ENCODE measurements at places on chromosomes 3 and 15.

DNA sequence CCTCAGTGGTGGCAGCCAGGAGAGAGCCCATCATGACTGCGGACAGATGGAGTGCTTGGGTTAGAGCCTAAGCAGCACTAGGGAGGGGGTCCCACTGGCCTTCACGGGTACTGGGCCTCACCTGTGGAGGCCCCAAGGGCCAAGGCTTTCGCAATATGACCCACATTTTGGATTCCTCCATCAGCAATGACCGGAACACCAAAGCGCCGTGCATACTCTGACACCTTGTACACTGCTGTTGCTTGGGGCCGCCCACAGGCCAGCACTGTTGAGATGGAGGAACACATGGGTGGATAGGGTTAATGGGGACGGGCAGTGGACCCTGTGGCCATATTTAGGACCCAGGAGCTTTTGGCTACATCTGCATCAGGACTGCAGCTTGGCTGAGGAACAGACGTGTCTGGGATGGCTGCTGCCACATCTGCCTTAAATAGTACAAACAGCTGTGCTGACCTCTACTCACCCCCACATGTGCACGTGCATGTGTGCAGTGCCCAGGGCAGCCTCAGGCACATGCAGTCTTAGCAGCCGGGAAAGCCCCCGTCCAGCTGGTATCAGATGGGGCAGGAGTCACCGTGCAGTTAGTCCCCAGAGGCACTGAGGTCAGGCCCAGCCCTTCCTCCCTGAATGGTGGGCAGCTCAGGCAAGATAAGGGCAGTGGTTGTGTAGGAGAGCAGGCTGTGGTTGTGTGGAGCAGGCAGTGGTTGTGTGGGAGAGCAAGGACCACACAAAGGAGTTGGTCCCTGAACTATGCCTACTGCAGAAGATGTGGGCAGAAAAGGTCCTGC lies 3.3 kb downstream of the NDUFAF3 start:
- DNase-seq = no peak

- DNase-seq = no peak
Observed at GRCh38 chr3:101141135-101141534, 147.9 kb upstream of the ABI3BP start.

DNA sequence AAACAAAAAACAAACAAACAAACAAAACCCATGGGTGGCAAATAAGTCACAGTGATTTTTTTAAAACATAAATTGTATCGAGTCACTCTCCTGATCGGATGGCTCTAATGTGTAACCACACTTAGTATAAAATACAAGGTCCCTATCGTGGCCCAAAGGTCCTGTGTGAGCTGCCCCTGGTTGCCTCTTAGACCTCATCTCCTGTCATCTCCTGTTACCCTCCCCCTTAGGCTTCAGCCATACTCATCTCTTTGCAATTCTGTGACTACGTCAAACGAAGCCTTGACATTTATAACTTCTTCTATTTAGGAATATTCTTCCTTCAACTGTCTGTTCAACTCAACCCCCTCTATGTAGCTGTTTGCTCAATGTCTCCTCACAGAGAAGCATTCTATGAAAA lies 43.9 kb upstream of the TTBK2 start:
- DNase-seq = no peak

- DNase-seq = no peak
Observed at GRCh38 chr15:87671289-87671688, 585.2 kb downstream of the NTRK3 start.

DNA sequence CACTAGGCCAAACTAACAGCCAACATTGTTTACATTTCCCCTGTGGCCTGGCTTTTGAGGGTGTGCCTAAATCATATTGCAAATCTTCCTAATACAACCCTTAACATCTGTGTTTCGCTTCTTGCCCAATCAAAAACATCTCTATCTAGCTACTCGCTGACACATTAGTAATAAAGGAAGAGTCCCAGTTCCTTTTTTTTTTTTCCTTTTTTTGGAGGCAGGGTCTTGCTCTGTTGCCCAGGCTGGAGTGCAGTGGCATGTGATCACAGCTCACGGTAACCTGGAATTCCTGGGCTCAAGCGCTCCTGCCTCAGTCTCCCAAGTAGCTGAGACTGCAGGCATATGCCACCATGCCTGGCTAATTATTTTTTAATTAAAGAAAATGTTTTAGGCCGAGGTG lies 2.1 kb upstream of the SRPRB start:
- no peak for DNase-seq

GRCh38 chr15:70060993-70061305 lies 36.8 kb downstream of the TLE3 start:
- DNase-seq = no peak

DNA sequence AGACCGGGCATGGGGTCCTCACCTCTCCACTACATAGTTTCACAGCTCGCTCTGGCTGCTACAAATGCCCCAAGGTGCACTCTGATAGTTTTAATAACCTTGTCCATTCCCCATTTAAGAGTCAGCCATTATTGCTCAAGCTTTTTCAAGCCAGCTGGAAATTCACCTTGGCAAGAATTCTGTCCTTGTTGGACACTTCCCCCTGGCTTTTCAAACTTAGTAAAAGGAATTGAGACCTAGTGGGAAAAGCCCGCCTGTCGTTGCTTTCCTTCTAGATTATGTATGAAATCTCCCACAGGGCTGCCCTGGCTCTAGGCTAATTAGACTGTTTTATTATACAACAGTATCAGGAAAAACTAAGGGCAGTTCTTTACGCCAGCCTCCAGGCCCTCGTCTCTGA lies 293.7 kb upstream of the GADL1 start:
- DNase-seq = no peak

DNA sequence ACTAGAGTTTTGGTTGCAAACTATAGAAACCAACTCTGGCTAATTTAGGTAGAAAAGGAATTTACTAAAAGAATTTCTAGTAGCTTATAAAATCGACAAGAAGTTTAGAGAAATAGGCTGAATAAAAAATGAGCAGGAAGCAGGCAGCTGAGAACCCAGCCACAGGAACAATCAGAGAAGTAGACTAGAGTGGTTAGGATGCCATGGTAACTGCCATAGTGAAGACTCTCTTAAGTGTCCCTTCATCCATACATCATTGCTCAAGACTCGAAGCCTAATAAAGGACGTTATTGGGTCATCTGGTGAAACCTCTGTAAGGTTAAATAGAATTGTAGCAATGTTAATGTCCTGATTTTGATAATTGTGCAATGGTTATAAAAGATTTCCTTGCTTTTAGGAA lies 13.8 kb downstream of the AVEN start:
- no peak for DNase-seq

GRCh38 chr15:41647262-41647661 lies 12.9 kb upstream of the MGA start:
- DNase-seq = no peak

- no peak for DNase-seq
Observed at GRCh38 chr3:64240396-64240795, 15.1 kb upstream of the PRICKLE2 start.

DNA sequence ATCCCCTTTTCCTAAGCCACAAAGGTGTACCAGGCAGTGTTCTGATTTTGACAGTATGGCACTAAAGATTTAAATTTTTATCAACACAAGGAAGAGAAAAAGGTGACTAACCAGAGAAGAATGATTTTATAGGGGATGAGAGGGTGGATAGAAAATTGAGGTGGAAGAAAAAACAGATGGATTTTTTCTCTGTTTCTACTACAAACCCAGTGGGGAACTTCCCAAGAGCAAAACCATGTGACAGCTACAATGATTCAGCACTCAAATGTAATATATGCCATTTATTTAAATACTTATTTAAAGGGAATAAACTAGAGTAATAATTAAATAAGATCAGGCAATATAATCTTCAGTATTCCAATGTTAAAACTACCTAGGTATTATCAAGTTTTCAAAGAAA lies 11.1 kb downstream of the DCUN1D1 start:
- DNase-seq = no peak

DNA sequence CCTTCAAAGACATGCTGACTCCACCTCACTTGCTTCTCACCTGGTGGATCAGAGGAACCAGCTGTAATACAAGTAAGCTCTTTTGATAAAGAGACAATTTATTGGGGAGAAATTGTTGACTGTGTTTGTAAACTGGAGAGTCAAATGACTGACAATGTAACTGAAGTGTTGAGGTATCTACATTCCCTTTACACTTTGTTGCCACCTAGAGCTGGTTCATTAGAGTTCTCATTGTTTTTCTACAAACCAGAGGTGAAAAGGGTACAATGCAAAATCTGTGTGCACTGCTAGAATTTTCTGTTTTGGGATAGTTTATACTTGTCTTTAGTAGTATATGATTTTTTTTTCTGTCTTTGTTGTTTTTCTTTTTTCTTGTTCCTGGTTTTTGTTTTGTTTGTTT lies 8.7 kb upstream of the LRRC58 start:
- DNase-seq = no peak

DNA sequence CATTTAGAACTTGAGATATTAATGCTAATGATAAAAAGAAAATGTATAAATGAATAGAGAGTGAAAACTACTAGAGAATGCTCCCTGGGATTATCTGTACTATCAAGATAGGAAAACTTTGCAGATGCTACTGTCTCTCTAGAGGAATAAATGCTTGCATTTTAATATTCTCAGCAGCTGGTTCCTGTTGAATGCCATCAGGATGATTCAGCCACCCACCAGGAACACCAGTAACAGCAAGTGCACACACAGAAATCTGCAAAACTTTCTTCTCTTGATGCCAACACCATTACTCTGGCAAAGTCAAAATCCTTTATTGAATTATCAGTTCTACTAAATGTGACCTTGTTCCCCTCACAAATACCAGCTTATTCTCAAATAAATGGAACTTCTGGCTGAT lies 148.4 kb downstream of the TIGIT start:
- no peak for DNase-seq

DNA sequence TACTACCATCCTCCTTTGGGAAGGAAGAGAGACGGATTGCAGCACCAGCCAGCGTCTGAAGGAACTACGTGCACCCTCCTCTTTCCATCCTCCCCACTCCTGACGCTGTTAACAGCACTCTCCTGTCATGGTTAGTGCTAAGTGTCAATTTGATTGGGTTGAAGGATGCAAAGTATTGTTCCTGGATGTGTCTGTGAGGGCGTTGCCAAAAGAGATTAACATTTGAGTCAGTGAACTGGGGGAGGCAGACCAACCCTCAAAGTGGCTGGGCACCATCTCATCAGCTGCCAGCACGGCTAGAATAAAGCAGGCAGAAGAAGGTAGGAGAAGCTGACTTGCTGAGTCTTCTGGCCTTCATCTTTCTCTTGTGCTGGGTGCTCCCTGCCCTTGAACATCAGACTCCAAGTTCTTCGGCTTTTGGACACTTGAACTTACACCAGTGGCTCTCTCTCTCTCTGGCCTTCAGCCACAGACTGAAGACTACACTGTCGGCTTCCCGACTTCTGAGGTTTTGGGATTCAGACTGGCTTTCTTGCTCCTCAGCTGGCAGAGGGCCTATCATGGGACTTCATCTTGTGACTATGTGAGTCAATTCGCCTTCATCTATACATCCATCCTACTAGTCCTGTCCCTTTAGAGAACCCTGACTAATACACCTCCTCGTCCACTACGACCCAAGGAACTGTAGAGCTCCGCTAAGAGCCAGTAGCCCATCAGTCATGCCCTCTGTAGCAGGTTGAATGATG lies 128.2 kb upstream of the HES1 start:
- DNase-seq = no peak

- no peak for DNase-seq
Observed at GRCh38 chr3:173745952-173746682, 348.6 kb downstream of the NLGN1 start.

DNA sequence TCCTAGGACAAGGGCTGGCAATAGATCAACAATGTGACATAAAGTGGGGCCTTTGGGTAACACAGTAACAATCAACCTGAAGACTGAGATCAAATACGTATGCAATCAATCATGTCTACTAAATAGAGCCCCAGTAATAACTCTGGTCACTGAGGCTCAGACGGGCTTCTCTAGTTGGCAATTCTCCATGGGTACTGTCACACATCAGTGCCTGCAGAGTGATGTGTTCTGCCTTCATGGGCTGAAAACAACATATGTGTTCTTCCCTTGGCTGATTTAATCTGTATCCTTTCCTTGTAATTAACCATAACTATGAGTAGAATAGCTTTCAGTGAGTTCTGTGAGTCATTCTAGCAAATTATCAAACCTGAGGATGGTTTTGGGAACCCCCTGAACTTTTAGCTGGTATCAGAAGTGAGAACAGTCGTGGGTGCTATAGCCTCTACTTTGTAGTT lies 113.6 kb downstream of the TMCO5A start:
- DNase-seq = no peak

DNA sequence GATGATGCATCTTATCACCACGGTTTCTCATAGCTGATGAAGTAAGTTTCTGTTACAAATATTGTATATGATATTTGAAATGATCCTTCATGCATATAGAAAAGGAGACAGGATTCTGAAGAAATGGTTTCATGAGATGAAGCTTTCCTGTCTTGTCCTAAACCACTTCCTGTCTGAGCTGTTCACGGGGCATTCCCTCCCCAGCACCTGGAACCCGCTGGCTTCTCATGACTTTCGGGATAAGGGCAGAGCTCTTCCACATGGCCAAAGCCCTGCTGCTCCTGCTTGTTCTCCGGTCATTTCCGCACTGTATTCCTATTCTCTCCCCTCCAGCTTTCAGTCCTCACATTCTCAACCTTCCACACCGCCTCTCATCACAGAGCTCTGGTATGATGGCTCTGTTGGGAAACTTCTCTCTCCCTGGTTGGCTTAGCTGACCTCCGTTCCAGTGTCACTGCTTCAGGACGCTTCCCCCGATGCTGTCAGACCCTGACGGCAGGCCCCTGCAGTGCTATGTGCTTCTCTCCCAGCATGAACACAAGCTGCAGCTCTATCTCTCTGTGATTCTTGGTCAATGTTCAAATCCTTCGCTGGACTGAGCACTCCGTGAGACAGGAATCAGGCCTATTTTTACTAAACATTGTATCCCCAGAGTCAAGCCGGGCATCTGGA lies 86.9 kb upstream of the HERC1 start:
- no peak for DNase-seq

- no peak for DNase-seq
Observed at GRCh38 chr3:53258600-53259426, 3.0 kb upstream of the TKT start.

DNA sequence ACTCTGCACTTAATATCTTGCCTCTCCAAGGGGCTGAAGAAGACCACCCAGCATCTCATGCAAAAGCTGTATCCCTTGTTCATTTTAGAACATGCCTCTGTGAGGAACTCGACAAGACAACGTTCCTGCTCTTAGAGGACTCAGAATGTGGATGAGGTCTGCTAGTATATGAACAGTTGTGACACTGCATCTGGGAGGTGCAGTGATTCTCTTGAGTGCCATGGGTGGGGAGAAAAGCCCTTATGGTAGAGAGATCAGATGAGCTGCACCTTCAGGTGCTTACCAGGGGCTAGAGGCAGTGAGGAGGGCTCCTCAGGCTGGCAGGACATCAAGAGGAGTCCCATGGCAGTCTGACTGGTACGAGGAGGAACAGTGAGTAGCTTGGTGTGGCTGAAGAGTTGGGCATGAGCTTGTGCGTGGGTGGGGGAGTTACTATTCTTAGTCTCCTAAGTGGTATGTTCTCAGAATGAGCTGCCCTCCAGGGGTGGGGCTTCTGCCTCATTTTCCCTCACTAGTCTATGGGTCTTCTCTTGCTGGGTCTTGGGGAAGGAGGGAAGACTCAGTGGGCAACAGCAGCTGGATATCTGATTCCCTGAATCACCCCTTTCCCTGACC lies 56.7 kb upstream of the ATP2B2 start:
- DNase-seq = no peak

- DNase-seq = no peak
Observed at GRCh38 chr3:181464033-181464694, 247.6 kb upstream of the SOX2 start.

- no peak for DNase-seq
Observed at GRCh38 chr15:66433726-66434125, 47.0 kb downstream of the MAP2K1 start.

GRCh38 chr15:55969582-55969981 lies 23.8 kb downstream of the NEDD4 start:
- no peak for DNase-seq
